ENCODE measurements at places on chromosomes 16 and 17.
A peak's percentile ranks its signal among the peaks of the same experiment; 100 is the strongest.

- DNase-seq, result no peak
Measured at GRCh38 chr17:27540318-27541101, 84.3 kb downstream of the KSR1 start.

GRCh38 chr17:79092567-79092966 lies 17.9 kb downstream of the ENGASE start:
- no peak for DNase-seq

DNA sequence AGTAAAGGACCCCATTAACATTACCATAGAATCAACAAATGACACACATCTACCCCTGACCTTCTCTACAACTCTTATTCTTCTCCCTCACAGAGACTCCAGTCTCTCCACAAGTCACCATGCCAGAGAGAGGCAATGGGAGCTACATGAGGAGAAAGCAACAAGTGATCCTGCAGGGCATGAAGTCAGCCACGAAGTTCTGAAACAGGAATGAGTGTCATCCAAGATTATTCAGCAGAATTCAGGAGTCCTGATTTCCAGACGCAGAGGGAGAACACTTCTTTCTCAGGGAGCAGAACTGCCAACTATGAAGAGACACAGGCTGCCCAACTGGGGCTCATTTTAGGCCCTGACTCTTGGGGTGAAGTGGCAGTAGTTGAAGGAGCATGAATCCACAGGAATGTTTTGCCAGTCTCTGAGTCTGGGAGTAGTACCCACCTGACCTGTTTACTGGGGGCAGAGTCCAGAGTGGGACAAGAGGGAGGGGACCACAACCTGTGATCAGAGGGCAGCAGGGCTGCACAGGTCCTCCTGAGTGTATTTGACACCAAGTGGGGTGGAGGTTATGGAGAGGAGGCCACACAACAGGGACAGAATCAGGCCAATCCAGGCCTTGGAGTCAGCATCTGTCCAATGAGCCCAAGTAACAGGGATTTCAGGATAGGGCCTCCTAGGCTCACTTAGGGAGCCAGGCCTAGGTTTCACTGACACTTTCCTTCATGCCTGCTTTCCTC lies 2.4 kb upstream of the MTMR4 start:
- DNase-seq, result no peak

DNA sequence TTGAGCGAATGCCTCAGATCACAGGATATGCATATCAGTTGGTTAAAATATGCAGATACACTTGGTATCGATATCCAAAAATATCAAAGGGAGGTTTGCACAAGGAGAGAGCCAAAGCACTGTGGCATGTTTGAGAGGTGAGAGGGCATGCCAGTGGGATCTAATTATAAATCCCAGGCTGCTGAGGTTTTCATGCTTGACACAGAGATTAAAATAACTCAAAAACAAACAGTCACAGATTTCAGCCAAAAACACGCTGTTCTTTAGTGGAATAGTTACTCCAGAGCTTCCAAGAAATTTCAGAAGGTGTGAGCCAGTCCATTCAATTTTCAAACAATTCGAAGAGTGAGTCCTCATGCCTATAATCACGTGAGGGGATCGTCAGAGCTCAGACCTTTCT lies 477.9 kb downstream of the SOX9 start:
- DNase-seq, result no peak

- peak; percentile 15 for DNase-seq
Measured at GRCh38 chr17:77140878-77141767, at the start of gene SEC14L1. Gene SEC14L1 (plus strand): TSS chr17:77140969. CDS start chr17:77143597, 2,628 bp downstream.

Data from stimulated activated CD4-positive, alpha-beta T cell treated with anti-CD3 and anti-CD28 coated beads, TNF-alpha, amount 100 ng/mL, for 4 hours (primary cell).